ENCODE measurements at places on chromosomes 5 and 9. TPM values are rescaled to one million over a fixed set of nuclear protein-coding genes. Genes with fewer than 3 reads are reported as not detected.

Gene SLC9A3
- 0.98 TPM for total RNA-seq

Gene TRPM3
- 16.2 TPM for total RNA-seq

Gene MRRF
- total RNA-seq = 44.0 TPM

Gene SLIT3
- 2.9 TPM for total RNA-seq

Gene TMEM174
- not detected for total RNA-seq

Gene IL17B
- total RNA-seq = not detected

Gene CCDC69
- 5.1 TPM for total RNA-seq

Gene DNLZ
- total RNA-seq = 5.5 TPM

Gene PCDHB12
- total RNA-seq = not detected

Gene NDST1
- 45.4 TPM for total RNA-seq

Gene NELFB
- total RNA-seq = 50.7 TPM

Gene PTGS1
- total RNA-seq = 83.0 TPM

Gene ENTPD2
- total RNA-seq = not detected

Gene PRKAA1
- total RNA-seq = 80.8 TPM

Gene SOX30
- not detected for total RNA-seq

Gene LVRN
- total RNA-seq = 0.39 TPM

Gene TAS2R1
- total RNA-seq = not detected

Gene IFNA13
- not detected for total RNA-seq

Gene NUDT12
- total RNA-seq = 13.1 TPM

Gene FBP2
- total RNA-seq = under 0.01 TPM

Gene THBS4
- total RNA-seq = 0.59 TPM

Gene ANKRD34B
- not detected for total RNA-seq

Gene SLCO6A1
- not detected for total RNA-seq

Gene STRBP
- total RNA-seq = 2.2 TPM

Gene CDH18
- 0.39 TPM for total RNA-seq

Gene C9orf153
- 0.20 TPM for total RNA-seq
